Fibroblast of skin of left quadriceps (primary cell): ENCODE measurements at places on chromosomes 3 and 15.

DNA sequence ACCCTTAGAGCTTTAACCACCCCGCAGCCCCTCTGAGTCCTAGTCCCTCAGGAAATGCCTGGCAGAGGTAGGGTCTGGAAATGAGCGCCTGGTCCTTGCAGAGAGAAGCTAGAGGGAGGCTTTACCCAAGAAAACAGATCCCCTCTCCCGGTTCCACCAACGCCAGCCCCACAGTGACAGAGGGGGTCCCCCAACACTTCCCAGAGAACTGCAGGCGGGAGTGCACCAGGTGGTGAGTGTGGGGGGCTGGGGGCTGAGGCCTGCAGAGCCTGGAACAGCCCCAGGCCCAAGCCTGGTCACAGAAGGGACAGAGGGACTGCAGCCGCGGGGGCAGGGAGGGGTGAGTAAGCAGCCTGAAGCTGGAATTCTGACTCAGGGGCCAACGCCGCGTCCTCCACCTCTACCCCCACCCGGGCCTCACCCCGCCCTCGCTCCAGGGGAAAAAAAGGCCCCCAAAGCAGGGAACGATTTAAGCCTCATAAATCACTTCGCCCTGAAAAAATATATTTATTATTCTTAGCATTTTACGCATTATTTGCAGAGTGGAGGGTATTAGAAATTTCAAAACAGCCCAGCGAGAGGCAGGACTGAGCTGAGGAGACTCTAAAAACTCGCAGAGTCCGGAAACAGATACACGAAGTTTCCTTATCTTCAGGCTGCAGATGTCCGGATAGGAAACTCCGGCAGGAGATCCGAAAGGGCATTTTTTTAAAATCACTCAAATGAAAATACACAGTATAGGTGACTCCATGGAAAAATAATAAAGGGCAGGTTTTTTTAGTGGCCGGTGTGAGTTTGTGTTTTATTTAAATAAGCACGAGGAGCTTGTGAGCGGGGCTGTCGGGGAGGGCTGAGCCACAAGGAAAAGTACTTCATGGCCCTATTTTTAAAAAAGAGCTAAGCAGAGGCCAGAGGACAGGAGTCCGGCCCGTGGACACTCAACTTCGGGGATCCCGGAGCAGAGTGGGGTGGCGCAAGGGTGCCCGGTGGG, 10.0 kb downstream of the GATA2 start:
- DNase-seq: peak; percentile 58

DNA sequence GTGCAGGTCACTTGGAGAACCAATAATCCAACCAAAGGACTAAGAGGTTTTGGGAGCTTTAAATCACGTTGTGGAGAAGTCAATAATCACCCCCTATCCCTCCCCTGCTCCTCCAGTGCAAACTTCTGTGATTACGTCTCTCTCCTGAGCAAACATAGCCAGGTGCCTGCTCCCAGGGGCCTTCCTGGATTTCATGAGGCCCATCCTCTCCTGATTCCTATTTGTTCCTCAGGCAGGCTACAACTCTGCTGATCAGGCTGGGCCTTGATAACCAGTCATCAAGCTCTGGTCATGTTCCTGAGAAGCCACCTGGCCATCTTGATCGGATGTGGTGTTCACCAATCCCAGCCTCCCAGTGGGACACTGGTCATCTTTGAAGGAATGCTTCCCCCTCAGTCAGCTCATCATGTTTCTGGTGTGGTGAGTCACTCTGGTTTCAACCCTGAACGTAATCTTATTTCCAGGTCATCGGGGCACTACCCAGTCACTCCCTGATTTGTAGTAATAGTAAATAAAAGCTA, 2.9 kb upstream of the ZNF710 start:
- no peak for DNase-seq

DNA sequence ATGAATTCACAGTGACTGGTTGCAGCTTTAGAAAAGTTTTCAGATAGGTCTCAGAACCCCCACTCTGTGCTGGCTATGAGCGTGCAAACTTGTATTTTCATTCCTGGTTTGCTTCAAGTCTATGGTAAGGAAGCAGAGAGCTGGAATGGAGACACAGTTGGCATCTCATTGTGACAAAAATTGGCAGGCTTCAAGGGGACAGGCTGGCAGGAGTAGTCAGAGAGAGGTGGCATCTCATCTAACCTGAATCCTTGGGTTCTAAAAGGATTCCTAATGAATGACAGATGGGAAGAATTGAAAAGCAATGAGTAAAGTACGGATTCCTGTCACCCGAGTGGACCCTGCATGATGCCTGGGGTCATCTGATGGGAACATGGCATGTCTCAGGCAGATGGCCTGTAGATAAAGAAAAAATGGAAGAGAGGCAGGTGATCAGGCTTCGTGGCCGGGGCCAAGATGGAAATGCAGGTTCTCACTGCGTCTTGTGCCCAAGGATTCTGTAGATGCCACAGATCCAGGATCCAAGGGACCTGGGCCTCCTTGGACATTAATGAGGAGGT, 89.4 kb upstream of the ABHD17C start:
- no peak for DNase-seq

- no peak for DNase-seq
Measured at GRCh38 chr3:181050738-181051137, 61.2 kb upstream of the DNAJC19 start.

DNA sequence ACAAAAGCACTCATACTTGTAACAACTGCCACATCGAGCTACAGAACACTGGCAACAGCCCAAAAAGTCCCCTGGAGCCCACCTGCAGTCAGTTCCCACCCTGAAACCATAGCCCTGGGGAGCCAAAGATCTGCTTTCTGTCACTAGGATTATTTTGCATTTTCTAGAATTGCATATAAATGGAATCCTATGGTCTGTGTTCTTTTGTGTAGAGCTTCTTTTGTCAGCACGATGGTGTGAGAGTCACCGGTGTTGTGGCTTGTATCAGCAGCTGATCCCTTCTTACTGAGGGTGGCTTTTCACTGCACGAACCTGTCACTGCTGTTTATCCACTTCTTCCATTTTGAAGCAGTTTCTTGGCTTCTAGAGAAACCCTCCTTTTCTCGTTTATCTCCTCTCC, 60.1 kb upstream of the PRR23E start:
- DNase-seq: no peak

DNA sequence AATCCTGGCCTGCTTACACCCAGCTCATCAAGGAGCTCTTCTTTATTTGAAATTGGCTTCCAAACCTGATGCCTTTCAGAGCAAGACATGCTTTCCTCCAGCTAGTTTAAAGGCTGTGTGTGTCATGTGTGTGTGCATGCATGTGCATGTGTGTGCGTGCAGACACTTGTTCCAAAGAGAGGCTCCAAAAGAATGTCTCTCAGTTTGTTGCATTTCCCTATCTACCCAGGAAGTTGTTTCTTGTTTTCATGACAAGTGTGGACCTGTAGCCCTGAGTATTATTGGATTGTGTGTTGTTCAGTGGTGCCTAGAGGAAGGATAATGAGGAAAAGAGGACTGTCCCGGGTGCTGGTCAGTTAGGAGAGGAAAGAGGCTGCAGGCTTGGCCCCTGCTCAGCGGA, 240.0 kb downstream of the THSD4 start:
- no peak for DNase-seq

GRCh38 chr3:87161417-87161816, 65.7 kb upstream of the CHMP2B start:
- no peak for DNase-seq

GRCh38 chr15:96199111-96199510, 131.4 kb upstream of the NR2F2 start:
- DNase-seq: no peak

- DNase-seq: peak; percentile 34
Measured at GRCh38 chr15:90869601-90870353, 1.4 kb downstream of the FURIN start.

DNA sequence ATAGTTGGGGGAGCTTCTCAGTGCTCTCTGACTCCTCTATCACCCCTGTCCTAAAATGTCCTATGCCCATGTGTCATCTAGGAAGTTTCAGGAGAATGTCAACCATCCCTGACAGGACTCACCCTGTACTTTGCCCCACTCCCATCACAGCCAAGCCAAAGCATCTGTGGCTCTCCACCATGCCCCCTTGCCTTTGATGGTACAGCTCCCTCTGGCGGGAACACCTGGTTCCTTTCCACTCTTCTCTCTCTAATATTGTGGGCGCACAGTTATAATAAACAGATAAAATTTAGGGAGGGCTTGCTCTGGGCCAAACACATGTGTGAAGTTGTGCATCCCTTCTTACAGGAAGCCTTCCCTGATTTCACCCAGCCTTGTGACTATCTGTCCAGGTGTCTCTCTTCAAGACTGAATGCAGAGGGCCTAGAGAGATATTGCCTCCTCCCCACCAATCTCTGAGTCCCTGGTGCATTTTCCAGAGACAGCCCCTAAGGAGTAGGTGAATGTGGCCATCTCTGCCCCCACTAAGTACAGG, 62.8 kb downstream of the ISG20 start:
- DNase-seq: no peak

DNA sequence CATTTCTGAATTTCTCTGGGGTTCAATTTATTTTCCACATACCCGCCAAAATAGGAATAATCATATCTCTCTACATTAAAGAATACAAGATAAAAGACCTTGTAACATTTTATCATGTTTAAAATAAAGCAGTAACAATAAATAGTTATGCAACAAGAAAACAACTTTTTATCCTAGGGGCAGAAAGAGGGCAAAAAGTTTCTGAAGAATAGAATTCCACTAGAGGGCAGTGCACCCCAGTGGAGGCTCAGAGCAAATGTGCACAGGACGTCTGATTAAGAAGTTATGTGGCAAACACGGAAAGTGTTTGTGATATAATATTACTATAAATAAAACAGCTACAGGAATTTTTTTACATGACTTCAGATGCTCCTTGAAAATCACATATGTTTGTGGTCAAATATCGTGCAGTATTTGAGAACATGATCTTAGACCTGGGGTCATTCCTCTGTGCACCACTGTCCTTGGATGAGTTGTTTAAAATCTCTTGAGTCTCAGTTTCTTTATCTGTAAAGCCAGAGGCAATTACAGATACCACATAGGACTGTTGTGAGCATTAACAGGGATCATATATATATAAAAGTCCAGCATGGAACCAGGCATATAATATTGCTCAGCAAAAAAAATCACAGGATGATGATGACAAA, 13.2 kb upstream of the PIK3R4 start:
- no peak for DNase-seq

- DNase-seq: no peak
Measured at GRCh38 chr3:193903966-193904365, 232.0 kb upstream of the HES1 start.

DNA sequence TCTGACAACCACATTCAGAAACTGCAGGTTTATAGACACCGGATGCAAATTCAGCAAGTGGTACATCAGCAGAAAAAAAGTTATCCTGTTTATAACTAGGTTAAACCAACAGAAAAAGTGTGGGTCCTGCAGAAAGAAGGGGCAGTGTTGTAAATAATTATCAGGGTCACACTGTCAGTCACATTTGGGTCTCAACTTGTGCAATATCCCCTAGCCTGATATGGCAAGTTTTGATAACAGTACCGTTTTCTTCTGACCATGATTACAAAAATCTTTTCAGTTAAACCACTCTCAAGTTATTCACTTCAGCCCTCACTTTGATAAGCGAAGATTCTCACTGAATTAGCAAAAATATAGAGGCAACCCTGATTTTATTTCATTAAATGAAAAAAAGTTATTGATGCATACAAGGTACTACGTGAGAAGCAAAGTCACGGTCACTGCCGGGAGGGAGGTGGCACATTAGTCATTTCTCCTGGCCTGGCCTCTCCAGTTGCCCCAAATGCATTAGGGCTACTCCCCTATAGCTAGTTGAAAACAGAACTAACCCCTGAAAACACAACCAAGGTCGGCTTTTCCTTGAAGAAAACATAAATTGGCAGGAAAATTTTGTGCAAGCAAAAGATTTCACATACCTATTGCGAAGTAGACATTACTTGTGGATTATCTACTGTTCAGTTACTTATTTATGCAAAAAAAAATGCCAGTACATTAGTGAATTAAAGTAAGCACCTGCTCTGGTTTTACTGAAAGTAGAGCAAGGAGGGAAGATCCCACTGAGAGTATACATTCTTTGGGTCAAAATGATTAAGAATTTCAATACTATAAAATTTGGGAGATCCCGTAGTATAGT, 28.6 kb downstream of the IL5RA start:
- no peak for DNase-seq

DNA sequence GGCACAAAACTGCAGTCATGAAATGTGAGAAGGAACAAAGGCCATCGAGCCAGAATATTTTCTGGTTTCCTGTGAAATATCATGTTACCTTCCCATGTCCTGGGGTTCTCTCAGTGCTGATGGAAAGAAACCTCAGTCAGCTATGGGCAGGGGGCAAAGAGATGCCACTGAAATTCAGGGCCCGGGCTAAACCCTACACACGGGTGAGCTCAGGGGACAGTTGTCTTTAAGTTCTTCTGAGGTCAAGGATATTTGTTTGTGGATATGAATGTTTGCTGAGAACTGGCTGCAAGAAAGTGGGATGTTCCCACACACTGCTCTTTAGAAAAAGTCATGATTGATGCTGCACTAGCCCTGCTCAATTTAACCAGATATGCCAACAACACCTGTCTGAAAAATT, 187.2 kb downstream of the MEX3B start:
- DNase-seq: no peak

DNA sequence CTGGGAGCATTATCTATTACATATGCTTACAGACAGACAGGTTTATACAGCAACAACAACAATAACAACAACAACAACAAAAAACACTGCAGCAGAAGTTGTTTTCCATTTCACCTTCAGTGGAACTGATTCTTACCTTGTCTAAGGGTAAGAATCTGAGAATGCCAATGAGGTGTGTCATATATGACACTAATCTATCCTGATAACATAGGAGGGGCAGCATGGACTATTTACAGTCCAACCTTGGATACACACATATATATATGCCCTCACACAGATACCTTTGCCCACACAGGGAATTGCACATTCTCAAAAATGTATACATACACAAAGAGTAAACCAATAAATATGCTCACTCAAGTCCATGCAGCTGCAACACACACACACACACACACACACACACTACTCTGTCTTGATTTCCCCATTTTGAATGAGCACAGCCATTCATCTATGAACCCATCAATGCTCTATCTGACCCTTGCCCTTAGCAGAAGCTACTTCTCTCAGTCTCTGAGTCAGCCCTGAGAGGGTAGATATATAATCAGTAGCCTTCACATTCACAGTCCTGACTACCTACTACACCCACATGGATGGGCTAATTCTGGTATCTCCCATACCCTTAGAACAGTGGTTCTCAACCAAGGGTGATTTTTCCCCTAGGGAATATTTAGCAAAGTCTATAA, 9.7 kb upstream of the TRANK1 start:
- DNase-seq: no peak

GRCh38 chr3:89521328-89521727, 413.9 kb downstream of the EPHA3 start:
- peak; percentile 29 for DNase-seq

GRCh38 chr3:151328298-151328995, 902 bp downstream of the P2RY13 start:
- DNase-seq: no peak
